ENCODE measurements at places on chromosomes 3 and 15.
A peak's percentile ranks its signal among the peaks of the same experiment; 100 is the strongest.

DNA sequence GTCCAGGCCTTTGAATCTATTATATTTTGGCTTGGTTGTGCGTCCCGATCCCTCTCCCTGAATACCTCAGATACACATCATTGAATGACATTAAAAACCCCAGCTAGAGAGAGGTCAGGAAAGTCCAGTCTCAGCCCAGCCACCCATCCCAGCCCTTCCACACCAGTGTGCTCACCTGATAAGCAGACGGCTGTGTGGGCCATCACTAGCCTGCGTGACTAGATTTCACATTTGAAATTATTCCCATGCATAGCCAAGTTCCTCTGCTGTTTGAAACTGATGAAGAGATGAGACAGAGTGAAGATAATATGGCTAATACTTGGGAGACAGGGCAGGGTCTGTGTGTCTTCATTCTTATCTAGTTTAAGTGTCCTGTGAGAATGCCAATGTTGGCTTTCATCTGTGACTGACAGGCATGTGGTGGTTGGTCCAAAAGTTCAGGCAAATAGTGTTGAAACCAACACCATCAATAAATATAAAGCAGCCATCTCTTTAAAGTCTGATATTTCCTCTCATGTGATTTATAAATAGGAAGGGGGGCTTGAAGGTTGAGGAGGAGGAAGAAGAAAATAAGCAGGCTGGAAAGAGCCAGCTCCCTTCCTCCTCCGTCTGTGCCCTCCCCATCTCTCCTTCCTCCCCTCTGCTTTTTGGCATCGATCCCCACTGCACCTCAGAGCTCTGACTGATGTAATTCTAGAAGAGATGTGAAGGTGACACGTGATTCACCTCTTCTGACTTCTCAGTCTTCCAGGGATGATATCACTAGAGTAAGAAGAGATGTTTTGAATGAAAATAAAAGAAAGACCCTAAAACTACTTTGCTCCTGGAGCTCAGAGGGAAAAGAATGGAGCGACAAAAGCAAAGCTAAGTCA, 5.1 kb downstream of the FAM43A start:
- DNase-seq = no peak

DNA sequence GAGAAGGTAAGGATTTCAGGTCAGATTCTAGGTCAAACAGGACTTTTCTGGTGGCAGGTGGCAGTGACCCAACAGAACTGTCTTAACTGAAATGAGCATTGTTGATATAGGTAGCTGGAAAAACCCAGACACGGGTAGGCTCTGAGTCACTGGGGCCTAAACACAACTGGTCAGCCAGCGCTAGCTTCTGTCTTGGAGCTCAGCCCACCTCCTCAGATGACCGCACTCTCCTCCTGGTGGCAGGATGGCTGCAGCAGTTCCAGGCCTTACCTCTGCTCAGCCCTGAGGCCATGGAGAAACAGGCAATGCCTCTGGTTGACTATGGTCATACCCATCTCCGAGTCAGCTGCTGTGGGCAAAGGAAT, 61.1 kb upstream of the GATA2 start:
- no peak for DNase-seq

- no peak for DNase-seq
These were observed 98.7 kb upstream of the ANKRD28 start for GRCh38 chr3:15896500-15896899.

DNA sequence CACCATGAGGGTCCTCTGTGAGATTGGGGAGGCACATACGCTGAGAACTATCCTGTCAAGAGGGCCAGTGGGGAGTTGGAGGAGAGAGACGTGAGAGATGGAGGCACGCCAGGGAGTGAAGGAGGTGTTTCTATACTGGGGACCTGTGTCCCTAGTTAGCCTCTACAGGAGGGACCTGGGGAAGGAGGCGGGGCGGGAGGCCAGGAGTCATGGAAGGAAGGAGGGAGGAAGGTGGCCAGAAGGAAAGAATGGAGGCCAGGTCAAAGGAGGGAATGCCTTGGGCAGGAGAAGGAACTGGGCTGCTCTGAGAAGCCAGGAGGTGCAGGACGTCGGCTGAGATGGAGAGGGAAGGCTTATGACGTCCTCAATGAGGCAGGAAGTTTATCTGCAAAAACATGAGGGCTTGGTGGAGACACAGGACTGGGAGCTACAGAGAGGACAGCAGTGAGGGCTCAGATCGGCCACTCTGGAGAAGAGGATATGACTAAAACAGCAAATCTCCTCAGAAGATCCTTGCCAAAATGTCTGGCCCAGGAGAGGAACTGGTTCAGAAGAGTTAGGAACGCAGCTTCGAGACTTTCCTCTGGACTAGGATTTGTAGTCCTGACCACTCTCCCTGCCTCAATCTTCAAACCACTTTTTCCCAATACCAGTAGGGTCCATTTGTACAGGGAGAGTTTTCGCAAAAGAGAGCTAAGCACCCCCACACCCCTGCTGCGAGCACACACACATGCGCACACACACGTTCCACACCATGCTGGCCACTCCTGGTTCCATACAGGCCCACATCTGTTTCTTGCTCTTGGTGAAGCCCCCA, 59.9 kb downstream of the ADCY5 start:
- DNase-seq = no peak

GRCh38 chr3:122880173-122880572, 85.3 kb downstream of the SLC49A4 start:
- no peak for DNase-seq

DNA sequence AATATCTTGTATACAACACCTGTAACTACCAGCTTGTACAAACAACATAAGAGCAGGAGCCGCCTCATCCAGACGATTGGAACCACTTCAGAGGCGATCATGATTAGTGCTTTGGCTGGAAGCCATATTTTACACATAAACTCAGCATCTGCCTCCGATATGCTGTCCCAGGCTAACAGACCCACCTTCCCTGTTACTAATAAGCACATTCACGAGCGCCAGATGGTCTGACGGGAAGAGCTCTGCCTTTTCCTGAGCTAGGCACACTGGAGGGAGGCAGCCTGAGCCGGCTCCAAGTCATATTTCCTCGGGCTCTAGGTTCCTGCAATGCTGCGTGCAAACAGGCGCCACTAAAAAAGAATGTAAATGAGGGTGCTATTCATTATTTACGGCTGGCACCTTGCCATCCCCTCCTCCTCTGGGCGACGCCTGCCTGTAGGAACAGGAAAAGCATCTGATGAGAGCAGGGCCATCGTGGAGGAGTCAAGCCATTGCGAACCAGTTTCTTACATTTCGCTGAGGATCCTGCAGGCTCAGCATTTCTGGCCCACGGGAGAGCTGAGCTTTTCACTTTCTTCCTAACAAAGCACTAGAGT, 98.2 kb downstream of the ANXA2 start:
- DNase-seq = no peak

DNA sequence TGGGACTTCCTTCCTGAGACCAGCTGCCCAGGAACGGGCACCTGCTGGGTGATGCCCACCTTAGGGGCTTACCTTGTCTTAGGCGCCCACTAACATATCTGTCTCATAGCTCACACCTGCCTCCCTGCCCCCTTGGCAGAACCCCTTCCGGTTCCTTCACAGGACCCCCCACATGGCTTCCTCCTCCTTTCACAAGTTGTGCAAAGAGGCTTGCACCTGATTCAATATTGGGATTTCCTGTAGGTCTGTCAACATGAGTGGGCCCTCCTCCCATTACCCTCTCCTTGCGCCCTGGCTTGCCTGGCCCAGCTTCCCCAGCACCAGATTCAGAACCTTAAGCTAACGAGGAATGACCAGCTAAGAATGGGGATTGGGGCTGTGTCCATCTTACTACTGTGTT, 633 bp downstream of the THPO start:
- DNase-seq = no peak

DNA sequence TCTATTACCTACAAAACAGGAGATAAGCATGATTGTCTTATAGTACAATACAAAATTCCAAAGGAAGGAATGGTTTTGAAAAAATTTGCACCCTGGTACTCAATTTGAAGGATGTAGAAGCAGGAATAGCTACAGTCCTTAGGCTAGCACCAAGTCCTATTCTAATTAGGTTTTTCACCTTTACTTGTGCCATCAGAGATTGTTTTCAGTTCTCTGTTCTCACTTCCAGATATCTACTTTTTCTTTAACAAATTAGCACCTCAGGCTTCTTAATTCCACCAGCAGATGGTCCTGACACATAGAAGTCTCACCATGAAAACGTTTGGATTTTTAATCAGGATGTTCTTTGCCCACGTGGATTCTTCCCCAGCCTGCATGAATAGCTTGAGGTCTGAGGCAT, 43.8 kb downstream of the IL5RA start:
- no peak for DNase-seq

DNA sequence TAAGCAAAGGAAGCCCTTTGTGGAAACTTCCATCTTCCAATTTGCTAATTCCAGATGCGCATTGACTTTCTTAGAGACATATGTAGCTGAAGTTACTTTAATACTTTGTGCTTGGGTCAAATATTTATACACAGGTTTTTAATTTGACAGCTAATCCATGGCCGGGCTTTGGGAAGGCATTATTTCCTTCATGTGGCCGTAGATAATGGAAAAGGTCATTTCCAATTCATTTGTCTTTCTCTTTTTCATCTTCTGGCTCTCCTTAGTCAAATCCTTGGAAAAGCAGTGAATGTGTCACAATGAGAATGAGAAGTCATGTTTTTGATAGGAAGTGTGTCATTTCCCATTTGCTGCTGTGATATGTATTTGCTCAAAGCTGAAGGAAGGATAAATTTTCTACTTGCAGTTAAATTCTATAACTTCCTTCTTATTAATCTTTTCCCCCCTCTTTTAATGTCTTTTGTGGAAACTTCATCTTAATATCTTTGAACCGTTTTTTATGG, 323.3 kb downstream of the CLSTN2 start:
- DNase-seq = no peak

DNA sequence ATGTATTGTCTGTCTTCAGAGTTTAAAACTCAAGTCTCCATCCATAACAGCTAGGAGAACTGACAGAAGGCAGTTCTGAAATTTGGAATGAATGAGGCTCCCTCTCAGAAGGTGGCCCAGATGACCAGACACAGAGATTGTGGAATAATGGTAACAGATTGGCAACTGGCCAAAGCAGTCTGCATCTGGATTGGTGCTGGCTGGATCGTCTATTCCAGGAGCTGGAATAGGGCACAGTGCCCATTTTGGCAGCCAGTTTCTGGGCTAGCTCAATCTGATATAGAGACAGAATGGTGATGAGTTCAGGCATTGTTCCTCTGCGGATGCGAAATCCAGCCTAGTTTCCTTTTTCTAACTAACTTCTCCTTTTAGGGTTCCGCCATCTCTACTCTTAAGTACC, 851.7 kb downstream of the PDCD6IP start:
- no peak for DNase-seq

DNA sequence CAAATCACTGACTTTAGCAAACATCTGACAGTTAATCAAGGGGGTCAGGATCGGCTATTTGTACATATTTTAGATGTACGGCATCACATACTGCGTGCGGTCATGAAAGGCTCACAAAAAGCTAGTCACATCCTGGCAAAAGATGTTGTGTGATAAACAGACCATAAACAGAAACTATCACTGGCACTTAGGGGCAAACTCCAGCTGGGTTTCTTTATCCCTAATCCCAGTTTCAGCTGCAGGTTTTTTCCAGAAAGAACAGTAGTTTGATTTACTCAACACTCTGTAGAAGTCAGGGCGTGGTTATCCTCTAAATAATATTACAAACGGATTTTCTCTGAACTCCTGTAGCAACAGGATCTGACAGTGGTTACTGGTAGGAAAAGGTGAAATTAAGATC, 112.4 kb upstream of the BHLHE40 start:
- peak; percentile 49 for DNase-seq

DNA sequence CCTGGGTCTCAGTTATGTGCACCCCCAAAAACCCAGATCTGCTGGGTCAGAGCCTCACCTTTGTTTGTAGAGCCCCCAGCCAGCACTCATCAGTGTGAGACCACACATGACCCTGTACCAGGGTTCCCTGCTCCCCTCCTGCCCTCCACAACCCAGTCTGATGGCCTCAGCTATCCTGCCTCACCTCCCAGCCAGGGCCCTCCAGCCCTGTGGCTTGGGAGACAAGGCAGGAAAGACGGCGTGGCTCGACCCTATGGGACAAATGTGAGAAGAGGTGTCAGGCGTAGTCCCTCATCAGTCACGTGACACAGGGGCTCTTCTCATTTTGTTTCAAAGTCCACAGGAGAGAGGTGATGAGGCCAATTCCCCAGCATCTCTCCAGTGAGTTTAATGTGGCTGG, 28.3 kb upstream of the PRR23E start:
- no peak for DNase-seq

GRCh38 chr15:71127083-71127482, 11.8 kb downstream of the THSD4 start:
- DNase-seq = no peak

- no peak for DNase-seq
These were observed 685.3 kb downstream of the GRM7 start for GRCh38 chr3:7546253-7546652.

DNA sequence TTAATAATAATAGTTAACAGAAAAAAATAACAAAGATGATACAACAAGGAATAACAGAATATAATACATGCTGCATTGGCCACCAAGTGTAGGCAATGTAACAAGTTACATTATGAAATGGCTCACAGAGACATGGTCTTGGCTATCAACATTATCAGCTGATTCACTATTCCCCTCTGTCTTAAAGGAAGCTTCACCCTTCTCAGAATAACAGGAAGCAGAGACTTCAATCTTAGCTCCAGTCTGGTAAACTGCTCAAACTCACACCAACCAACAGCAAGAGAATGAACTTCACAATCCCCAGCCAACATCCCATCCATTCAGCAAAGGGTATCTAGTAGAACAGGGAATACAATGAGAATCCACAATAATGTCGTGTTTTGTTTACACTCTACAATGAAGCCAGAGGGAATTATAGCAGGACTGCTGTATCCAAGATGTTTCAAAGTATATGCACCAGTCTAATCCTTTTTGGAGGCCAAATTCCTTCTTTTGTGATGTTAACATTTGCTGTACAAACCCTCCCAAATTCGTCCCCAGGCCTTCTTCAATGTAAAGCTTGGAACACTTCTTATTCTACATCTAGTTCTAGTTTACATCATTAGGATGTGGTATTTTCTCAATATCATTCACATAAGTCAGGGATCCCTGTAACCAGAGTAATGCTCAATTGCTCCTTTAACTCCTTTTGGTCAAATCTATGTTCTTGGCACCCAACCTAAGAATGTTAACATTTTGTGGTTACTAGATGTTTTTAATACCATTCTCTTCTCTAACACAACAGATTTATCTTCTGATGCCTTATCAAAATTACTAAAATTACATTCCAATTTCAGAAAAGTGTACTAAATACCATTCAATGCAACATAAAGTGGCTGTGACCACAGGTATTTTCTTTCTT, 52.4 kb upstream of the CMSS1 start:
- DNase-seq = no peak

DNA sequence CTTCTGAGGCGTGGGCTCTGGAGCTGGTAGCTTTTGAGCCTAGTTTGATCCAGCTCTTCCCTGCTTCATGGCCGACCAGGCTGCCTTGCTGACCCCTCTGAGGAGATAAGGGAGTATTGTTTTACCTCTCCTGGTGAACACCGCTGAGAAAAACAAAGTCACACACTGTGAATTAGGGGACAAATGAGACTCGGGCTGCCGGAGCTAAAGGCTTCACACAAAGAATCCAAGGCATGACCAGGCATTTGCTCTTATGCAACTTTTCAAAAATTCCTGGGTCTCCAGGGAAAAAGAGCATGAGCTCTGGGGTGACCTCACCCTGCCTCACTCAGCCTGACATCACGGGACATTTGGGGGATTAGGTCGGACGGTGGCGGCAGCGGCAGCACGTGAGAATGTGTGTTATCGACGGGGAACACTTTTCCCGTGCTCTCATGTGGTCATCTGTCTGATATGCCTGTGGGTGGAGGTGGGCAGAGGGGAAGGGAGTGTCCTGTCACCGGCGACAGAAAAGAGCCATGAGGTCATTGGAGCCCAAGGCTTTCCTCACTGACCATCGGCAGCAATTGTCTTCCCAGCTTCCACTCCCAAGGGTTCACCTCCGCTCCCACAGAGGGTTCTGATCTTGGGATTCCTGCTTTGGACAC, 61.0 kb downstream of the TMEM44 start:
- peak; percentile 75 for DNase-seq

All from AG09309 (cell line).